Neural progenitor cell (in vitro differentiated cells): ENCODE measurements at places on chromosomes 6 and 20. TPM values are rescaled to one million over a fixed set of nuclear protein-coding genes. Genes with fewer than 3 reads are reported as not detected.

DNA sequence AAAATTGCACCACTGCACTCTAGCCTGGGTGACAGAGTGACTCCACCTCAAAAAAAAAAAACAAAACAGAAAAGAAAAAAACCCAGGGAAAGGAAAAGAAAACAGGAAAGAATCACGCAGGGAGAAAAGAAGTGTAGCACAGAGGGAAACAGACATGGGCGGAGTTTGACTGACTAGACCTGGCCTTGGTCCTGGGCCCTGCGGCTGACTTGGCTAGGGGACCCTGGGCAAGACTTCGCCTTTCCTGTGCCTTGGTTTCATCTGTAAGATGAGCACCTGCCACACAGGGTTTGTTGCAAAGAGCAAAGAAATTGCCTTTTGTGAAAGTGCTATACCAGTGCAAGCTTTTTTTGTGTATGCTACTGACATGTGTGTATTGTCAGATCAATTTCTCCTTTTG, 71.3 kb upstream of the KCNG1 start:
- no peaks in the 10 kb centered on the region for H3K27me3 ChIP-seq

GRCh38 chr20:37137547-37137946, 41.6 kb upstream of the RPN2 start:
- H3K27ac ChIP-seq = no peak overlapping the region
- no peaks in the 10 kb centered on the region for H3K36me3 ChIP-seq
- peaks cover 5% of the 10 kb centered on the region for H3K4me1 ChIP-seq

DNA sequence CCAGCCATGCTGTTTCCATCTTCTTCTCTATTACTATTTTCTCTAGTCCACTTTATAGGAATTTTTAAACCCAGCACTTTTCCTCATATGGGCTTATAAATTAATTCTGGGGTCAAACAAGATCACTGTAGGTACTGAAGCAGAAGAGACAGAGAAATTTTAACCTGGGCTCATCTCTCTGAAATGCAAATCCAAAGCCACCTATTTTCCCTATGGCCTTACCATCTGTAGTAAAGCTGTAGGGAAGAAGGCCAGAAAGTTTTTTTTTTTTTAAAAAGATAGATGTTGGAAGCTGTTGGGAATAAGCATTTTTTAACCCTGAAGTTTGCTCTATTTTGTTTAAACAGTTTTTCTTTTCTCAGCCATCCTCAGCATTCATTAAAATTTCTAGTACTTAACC, 367.4 kb downstream of the CD109 start:
- no peaks in the 10 kb centered on the region for H3K4me1 ChIP-seq
- H3K36me3 ChIP-seq = no peaks in the 10 kb centered on the region
- no peak overlapping the region for H3K27ac ChIP-seq
- DNase-seq = no peak
- H3K4me3 ChIP-seq = no peak overlapping the region

GRCh38 chr6:163369141-163369540, 45.4 kb upstream of the QKI start:
- no peaks in the 10 kb centered on the region for H3K36me3 ChIP-seq
- no peak overlapping the region for H3K4me3 ChIP-seq
- no peaks in the 10 kb centered on the region for H3K27me3 ChIP-seq
- DNase-seq = no peak
- no peaks in the 10 kb centered on the region for H3K4me1 ChIP-seq

DNA sequence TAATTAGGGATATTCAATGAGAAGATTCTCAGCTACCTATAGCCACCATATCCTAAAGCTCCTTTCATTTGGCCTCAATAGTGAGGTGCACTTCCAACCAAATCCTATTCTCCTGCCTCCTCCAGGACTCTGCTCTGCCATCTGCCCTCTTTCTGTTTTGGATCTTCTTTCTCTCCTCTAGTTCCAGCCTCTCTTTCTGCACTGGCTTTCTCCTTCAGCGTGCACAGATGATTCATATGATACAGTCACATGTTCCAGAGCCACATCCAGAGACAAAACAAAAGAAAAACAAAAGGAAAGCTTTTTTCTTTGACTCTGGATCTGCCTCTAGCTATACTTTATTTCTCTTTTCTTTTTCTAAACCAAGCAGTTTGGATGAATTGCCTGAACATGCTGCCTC, 531.9 kb upstream of the MAN1A1 start:
- no peak overlapping the region for H3K27ac ChIP-seq
- no peak for DNase-seq
- no peaks in the 10 kb centered on the region for H3K36me3 ChIP-seq
- no peak overlapping the region for H3K4me3 ChIP-seq

- no peaks in the 10 kb centered on the region for H3K27me3 ChIP-seq
- H3K4me1 ChIP-seq = peaks cover 34% of the 10 kb centered on the region
- no peak for DNase-seq
- H3K27ac ChIP-seq = no peak overlapping the region
These were observed 592.8 kb upstream of the JAG1 start for GRCh38 chr20:11266571-11266970.

GRCh38 chr6:166252601-166253000, 55.6 kb downstream of the PRR18 start:
- no peak overlapping the region for H3K4me3 ChIP-seq
- no peaks in the 10 kb centered on the region for H3K36me3 ChIP-seq
- H3K27me3 ChIP-seq = peaks cover 60% of the 10 kb centered on the region
- H3K27ac ChIP-seq = no peak overlapping the region
- peaks cover 8% of the 10 kb centered on the region for H3K4me1 ChIP-seq

DNA sequence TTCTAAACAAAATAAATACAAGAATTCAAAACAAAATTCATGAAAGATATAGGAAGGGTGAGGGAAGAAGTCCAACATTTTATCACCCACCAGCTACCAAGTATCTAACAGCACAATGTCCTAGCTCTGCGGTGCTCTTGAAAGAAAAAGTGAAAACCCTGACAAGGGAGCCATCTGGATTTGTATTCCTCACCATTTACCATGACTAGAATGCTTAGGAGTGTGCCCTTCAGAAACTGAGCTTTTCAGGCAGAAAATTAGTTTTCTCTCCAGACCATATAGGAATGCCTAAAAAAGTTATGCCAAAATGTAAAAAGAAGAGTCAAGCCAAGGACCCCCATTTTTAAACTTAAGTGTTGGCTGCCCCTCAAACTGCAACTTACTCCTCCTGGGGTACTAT, 4.5 kb downstream of the SNX5 start:
- H3K4me3 ChIP-seq = peak overlapping the region; percentile 1
- DNase-seq = no peak
- no peaks in the 10 kb centered on the region for H3K27me3 ChIP-seq

- H3K4me1 ChIP-seq = peaks cover 4% of the 10 kb centered on the region
- no peak overlapping the region for H3K4me3 ChIP-seq
- DNase-seq = no peak
- no peaks in the 10 kb centered on the region for H3K36me3 ChIP-seq
- no peaks in the 10 kb centered on the region for H3K27me3 ChIP-seq
- no peak overlapping the region for H3K27ac ChIP-seq
These were observed 311.5 kb downstream of the HDGFL1 start for GRCh38 chr6:22880686-22881433.

- H3K4me3 ChIP-seq = no peak overlapping the region
- no peaks in the 10 kb centered on the region for H3K36me3 ChIP-seq
- no peak for DNase-seq
- H3K27me3 ChIP-seq = no peaks in the 10 kb centered on the region
These were observed 92.4 kb downstream of the PLCB4 start for GRCh38 chr20:9161311-9161710.

DNA sequence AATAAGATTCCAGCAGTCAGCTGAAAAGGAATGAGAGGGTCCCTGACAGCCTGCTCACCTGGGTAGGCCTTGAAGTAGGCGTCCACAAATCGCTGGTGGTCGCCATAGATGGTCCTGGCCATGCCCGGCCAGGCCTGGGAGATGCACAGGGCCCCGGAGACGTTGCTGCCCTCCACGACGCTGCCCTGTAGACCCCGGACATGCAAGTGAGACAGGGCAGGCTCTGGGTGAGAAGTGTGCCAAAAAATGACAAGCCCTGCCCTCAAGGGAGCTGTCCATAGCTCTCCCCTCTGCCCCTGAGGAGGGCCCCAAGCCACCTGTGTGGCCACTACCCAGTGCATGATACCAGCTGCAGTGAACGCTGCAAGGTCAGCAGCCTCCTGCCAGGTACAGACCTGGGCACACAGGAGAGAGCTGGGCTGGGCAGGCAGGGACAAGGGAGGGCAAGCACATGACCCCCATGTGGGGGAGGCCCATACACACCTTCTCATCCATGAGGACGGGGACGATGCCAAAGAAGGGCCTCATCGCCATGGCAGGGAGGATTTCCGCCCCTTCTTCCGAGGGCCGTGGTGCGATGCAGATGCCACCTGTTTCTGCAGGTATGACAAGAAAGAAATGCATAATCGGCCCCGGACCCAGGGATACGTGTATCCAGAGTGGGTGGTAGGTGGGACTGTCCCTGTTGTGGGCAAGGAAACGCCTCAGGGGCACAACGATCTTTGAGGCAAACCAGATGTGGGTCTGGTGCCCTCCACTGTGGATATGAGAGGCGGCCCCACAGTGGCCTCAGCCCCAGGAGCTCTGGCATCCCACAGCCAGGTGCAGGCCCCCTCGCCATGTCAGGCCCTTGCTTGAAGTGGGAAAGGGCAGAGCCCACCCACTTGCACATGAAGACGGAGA, 21.2 kb upstream of the APMAP start:
- no peak for DNase-seq
- H3K27ac ChIP-seq = no peak overlapping the region
- H3K36me3 ChIP-seq = no peaks in the 10 kb centered on the region
- H3K27me3 ChIP-seq = no peaks in the 10 kb centered on the region
- no peak overlapping the region for H3K4me3 ChIP-seq

DNA sequence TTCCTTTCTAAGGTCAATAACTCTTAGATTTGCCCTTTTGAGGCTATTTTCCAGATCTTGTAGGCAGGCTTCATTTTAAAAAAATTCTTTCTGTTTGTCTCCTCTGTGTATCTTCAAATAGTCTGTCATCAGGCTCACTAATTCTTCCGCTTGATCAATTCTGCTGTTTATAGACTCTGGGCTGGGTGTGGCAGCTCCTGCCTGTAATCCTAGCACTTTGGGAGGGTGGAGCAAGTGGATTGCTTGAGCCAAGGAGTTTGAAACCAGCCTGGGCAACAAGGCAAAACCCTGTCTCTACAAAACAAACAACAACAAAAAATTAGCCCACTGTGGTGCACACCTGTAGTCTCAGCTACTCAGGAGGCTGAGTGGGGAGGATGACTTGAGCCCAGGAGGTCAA, 40.0 kb upstream of the SCP2D1 start:
- H3K36me3 ChIP-seq = no peaks in the 10 kb centered on the region
- peak; percentile 54 for DNase-seq
- no peak overlapping the region for H3K4me3 ChIP-seq
- no peak overlapping the region for H3K27ac ChIP-seq
- no peaks in the 10 kb centered on the region for H3K27me3 ChIP-seq

DNA sequence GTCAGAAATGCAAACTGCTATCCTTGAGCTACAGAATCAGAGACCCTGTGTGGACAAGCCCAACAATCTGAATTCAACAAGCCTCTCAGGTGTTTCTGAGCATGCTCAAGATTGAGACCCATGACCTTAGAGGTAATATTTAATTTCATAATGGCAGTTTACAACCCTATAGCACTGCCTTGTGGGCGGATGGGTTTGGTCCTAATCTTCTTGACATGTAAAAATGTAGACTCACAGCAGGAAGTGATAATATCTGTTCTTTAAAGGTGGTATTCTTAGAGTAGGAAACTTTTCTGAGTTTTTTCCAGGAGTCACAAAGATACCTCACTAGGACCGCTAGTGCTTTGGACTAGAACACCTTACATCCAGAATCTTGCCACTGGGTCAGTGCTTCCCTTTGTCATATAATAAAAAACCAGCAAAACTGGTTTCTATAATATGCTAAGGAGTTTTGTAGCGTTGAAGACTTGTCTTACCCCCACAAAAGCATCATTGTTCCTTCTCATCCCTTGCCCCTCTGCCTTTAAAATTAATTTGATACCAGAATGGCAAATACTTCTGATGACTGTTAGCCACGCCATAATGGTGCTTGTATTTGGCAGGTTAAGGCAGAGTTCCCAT, 52.6 kb downstream of the E2F3 start:
- H3K27ac ChIP-seq = no peak overlapping the region
- H3K27me3 ChIP-seq = no peaks in the 10 kb centered on the region
- DNase-seq = no peak
- H3K4me3 ChIP-seq = no peak overlapping the region

- no peaks in the 10 kb centered on the region for H3K36me3 ChIP-seq
- no peak overlapping the region for H3K27ac ChIP-seq
- H3K4me3 ChIP-seq = no peak overlapping the region
- DNase-seq = no peak
- no peaks in the 10 kb centered on the region for H3K27me3 ChIP-seq
These were observed 360.1 kb downstream of the HDGFL1 start for GRCh38 chr6:22929311-22929985.

DNA sequence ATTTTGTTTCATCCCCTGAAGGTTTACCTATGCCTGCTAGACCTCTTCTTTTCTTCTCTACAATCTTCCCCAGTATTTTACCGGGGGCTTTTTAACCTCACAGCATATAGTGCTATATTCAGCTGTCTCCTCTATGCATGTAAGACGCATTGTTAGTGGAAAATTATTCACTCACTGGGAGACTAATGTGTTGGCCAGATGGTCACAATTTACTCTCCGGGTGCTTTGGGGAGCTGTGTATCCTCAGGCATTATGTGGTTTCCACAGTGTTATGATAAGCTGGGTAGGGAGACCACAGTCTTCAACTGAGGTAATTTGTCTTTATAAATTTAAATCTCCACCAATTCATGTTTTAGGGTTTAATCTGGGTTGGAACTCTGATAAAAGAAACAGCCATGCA, 553.8 kb upstream of the PTCHD4 start:
- no peak overlapping the region for H3K27ac ChIP-seq
- H3K36me3 ChIP-seq = no peaks in the 10 kb centered on the region
- H3K4me3 ChIP-seq = no peak overlapping the region

GRCh38 chr20:63941282-63942081, 14.7 kb downstream of the UCKL1 start:
- H3K27me3 ChIP-seq = no peaks in the 10 kb centered on the region
- no peak overlapping the region for H3K27ac ChIP-seq
- H3K36me3 ChIP-seq = no peaks in the 10 kb centered on the region
- H3K4me3 ChIP-seq = no peak overlapping the region

DNA sequence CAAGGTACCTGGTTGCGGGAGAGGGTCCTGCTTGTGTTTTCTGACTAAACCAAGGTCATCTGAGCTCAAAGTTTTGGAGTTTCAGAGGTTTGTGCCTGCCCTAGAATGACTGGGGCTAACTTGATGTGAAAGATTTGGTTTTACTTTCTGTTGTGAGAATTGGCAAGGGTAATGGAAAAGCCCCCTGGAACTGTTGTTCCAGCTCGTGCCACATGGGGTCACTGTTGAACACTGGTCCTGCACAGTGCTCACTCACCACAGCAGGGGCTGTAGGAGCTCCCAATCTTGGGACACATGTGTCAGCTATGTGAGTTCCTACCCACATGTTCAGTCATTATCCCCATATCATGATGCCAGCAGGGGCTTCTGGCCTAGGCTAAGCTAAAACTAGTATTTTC, 6.5 kb downstream of the TGM6 start:
- no peaks in the 10 kb centered on the region for H3K4me1 ChIP-seq
- no peaks in the 10 kb centered on the region for H3K36me3 ChIP-seq
- H3K4me3 ChIP-seq = no peak overlapping the region

GRCh38 chr6:5855787-5856470, 150.8 kb downstream of the NRN1 start:
- H3K36me3 ChIP-seq = no peaks in the 10 kb centered on the region
- DNase-seq = peak; percentile 31
- peaks cover 18% of the 10 kb centered on the region for H3K4me1 ChIP-seq
- peak overlapping the region; percentile 34 for H3K27ac ChIP-seq
- no peak overlapping the region for H3K4me3 ChIP-seq

Gene ABCF1
- total RNA-seq = 43.9 and 56.0 TPM in 2 replicates

Gene TOX2
- 1.8 TPM in 1 of 2 replicates, not detected in the other for total RNA-seq

Gene HSD17B8
- total RNA-seq = 4.8 and 9.5 TPM in 2 replicates

Gene MICB
- 8.1 and 9.1 TPM in 2 replicates for total RNA-seq

Gene SLC22A1
- total RNA-seq = 0.22 TPM in 1 of 2 replicates, not detected in the other

Gene CCM2L
- 0.75 and 3.9 TPM in 2 replicates for total RNA-seq

Gene CDC40
- 24.9 and 40.1 TPM in 2 replicates for total RNA-seq

Gene PAK1IP1
- total RNA-seq = 13.9 and 28.8 TPM in 2 replicates

Gene RIMS4
- total RNA-seq = 5.3 and 7.8 TPM in 2 replicates
